ENCODE measurements at places on chromosomes 3 and 15.

GRCh38 chr15:90646662-90647305 lies 70.4 kb upstream of the BLM start:
- no peak for DNase-seq

- no peak for DNase-seq
Measured at GRCh38 chr3:82157952-82158351, 396.5 kb upstream of the GBE1 start.

DNA sequence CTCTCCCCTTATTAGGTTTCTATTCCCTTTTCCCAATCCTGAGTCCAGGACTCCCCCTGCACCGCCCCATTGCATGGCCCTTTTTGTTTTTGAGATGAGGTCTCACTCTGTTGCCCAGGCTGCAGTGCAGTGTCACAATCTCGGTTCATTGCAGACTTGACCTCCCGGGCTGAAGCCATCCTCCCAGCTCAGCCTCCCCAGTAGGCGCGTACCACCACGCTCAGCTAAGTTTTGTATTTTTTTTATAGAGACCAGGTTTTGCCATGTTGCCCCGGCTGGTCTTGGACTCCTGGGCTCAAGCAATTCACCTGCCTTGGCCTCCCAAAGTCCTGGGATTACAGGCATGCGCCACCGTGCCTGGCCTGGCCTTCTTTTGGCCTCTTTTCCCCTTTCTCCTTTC lies 29.3 kb downstream of the PDIA5 start:
- no peak for DNase-seq

DNA sequence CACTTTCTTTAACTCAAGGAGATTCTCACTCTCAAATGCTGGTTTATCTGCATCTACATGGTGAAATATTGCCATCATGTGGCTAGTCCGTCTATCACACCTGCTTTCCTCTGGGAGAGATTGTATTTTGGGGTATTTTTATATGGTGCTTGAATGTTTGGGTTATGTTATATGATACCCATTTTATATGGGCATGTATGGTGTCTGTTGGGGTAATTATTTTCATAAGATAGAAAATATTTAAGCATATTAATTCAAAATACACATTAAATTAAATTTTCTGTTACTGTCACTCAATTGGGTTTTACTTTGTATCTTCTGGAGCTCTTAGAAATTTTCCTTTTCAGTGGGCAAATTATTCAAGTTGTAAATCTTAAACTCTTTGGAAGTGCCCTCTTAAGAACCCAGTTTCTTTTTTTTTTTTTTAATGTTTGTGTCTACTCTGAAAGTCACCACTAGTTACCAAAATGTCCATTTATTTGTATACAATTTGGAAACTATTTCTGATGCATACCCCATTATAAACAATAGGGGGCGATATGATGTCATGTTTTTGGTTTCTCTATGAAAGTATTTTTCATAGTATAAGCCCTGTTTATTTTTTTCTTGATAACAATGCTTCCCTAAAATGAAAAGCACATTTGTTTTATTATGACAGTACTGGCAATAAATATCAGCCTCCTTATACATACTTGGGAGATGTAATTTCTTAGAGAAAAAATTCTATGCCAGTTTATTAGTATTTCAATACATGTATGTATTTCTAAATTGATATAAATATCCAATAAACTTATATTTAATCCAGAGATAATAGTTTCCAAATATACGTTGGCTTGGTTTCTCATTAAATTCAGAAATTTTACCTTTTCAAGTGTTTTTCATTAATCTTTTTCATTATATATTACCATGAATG lies 36.1 kb upstream of the PLSCR5 start:
- peak; percentile 52 for DNase-seq

DNA sequence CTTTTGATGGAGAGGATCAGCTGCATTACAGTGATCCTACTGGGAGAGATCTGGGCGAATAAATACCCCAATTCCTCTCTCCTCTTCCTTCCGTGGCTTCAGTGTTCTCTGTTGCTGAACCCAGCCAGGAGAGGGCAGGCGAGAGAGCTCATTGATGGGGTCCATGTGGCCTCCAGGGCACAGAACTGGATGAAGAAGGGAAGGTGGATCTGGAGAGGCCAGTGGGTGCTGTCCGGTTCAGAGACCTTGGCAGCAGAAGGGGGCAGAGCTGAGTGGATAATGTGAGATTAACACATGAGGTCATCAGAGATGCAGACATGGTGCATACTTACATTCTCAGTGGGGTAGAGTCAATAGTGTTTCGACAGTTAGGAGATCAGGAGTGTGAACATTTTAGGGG lies 193.6 kb downstream of the CLSTN2 start:
- peak; percentile 43 for DNase-seq

- DNase-seq = no peak
Measured at GRCh38 chr3:43619588-43619987, 2.2 kb downstream of the ANO10 start.

- DNase-seq = no peak
Measured at GRCh38 chr3:106830334-106830733, 546.9 kb upstream of the CCDC54 start.

GRCh38 chr3:195154111-195154791 lies 116.7 kb downstream of the XXYLT1 start:
- no peak for DNase-seq
